Left ventricle myocardium inferior (tissue), 1 donor: ENCODE measurements at places on chromosomes 3 and 15.

GRCh38 chr15:87357637-87358313, 898.8 kb downstream of the NTRK3 start:
- no peak for DNase-seq

DNA sequence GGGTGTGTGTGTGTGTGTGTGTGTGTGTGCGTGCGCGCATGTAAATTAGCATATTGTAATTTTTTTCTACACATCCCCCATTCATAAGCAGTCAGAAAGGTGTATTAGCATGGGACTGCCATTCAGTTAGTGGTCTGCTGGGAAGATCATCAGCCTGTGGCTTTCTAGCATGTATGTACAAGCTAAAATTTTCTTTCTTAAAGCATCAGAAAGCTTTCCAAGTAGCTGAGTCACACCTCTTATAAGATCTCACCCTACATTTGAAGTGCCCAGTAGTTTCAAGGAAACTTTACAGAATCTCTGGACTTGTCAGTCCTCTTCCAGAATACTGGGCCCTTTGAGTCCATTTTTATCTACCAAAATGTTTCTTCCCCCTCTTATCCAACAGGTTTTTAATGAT, 411.4 kb upstream of the TPRG1 start:
- no peak for DNase-seq

- DNase-seq = no peak
These were observed 88.7 kb downstream of the LIPC start for GRCh38 chr15:58520464-58520863.

GRCh38 chr3:43009547-43009946, 30.4 kb downstream of the GASK1A start:
- no peak for DNase-seq

- DNase-seq = no peak
These were observed 333.2 kb upstream of the TRIM42 start for GRCh38 chr3:140344601-140345205.
